Natural killer cell treated with Interleukin-12 subunit alpha and Interleukin-12 subunit beta and Interleukin-15 and Interleukin-18, amount 100 ng/mL, for 72 hours (primary cell): ENCODE measurements at places on chromosomes 12 and 14.

GRCh38 chr14:99412117-99413061, 68.3 kb downstream of the SETD3 start:
- DNase-seq = no peak

DNA sequence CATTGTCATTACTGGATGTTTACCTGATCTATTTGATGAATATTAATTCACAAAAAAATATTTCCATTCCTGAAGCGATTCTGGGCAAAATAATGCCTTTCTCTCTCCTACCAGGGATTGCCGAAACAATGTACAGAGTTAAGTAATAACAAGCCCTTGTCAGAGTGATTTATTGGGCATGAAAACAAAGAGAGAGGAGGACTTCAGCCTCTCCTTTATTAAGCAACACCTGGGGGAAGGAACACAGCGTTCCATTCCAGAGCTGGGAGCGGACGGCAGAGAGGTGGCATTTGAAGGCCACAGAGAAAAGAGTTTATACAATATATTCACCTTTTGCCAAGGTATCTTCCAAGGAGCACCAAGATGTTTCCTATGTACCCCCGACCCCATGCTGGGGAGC, 165.8 kb downstream of the KSR2 start:
- DNase-seq = no peak

GRCh38 chr14:76053572-76054355, 68.2 kb downstream of the IFT43 start:
- no peak for DNase-seq

DNA sequence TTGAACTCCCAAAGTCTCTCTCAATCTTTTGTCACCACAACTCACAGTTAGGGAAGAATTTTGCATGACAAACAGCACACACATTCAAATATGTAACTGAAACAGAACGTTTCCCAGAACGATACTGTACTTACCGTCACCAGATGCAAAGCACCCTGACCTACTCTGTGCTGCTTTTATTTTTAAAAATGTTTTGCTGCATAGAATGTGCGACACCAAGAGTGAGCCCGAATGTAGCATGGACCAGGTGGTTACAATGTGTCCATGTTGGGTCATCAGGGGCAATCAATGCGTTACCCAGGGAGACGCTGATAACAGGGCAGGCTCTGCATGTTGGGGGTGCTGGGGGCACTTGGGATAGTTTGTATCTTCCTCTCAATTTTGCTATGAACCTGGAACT, 14.6 kb upstream of the EIF5 start:
- DNase-seq = no peak

- DNase-seq = peak; percentile 76
Measured at GRCh38 chr14:106691601-106692291, 1165.4 kb downstream of the TMEM121 start.

DNA sequence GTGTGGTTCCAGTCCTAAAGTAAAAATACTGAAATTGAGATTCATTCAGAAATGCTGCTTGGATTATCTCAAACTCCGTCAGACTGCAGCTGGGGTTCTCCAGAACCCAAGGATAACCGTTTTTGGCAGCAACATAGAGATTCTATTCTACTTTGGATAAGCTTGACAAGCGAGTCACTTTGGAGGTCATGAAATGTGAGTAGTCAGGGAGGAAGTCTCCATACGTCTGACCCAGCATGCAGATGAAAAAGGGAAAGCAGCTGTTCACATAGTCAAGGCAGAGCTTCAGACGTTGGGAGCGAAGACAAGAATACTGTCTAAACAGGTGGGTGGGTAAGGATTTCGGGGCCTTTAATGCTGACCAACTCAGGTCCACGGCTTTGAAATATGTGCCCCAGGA, 14.9 kb upstream of the HSP90B1 start:
- DNase-seq = no peak

- DNase-seq = no peak
Measured at GRCh38 chr12:21828779-21829178, 54.3 kb upstream of the KCNJ8 start.

DNA sequence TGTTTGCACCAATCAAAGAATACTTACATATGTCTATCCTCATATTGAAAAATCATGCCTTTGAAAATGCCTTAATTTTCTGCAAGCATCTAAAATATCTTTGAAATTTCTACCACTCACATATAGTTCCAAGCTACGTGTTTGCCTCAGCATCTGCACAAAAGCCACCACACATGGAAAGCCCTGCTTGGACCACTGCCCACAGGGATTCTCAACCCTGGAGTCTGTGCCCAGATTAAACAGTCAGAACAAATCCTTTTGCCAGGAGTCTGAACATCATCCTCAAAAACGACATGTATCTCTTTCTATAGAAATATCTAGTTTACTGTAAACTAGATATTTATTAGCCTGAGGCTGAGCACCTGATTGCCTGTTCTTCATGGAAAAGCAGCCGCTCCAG, 32.6 kb downstream of the ARMH4 start:
- DNase-seq = no peak
